ENCODE measurements at places on chromosomes 12 and 14.
A peak's percentile ranks its signal among the peaks of the same experiment; 100 is the strongest.

- no peak for DNase-seq
Measured at GRCh38 chr12:49680075-49680474, 27.1 kb downstream of the FMNL3 start.

DNA sequence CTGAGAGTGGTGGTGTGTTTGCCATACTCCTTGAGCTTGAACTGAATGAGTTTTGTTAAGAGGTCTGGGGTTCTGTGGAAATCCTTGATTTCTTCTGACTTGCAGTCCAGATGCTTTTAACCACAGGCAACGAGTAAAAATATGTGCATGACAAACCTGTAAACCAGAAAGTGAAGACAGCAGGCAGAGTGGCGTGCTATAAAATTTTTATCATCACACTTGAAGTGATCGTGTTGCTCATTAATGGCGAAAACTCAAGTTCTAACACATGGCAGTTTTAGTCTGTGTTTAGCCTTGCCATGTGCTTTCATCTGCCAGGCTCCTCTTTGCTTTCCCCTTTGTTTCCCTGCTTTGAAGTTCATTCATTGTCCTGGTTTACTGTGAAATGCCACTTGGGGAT is 28.0 kb downstream of the TXNRD1 start:
- no peak for DNase-seq

GRCh38 chr14:67411820-67412421 is at the start of gene PLEK2:
PLEK2 (minus strand) TSS chr14:67412165; CDS start chr14:67412059, 106 bp downstream.
- DNase-seq: peak; percentile 23

- DNase-seq: no peak
Measured at GRCh38 chr12:14326699-14327098, 38.8 kb upstream of the ATF7IP start.

DNA sequence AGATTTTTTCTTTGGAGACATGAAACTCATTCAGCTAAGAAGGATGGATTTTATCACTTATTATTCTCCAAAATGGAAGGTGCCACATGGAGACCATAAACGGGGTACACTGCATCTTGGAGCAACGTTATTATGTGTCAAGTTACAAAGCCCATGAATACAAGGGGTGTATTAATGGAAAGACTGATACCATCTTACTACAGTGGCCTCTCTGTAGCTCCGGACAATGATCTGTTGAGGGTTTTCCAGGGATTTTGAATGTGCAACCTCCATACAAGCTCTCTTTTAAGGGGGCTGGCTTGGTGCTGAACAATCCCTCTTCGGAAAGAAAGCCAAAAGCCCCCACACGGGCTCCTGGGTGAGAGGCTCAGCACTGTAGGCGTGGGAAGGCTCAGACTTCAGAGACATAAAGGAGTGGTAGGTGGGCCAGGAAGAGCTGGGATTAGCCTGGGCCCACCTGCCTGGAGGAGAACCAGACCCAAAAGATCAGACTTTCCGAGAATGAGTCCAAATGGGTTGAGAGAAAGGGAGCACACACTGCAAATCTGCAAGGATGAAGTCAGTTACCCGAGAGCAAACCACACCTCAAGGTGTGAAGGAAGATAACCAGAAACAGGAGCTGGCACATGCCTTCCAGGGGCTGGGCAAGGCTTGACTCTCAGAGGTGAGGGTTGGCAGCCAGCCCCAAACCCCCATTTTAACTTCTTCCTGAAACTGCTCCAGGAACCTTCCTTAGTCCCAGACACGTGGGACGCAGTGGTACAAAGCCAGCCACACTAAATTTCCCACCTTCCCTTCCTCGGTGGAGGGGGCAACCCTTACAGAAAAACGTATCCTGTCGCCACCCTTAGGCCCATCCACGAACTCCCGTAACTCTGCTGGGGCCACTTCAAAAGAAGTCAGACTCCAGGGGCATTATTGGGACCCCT is 1.5 kb downstream of the VPS37B start:
- no peak for DNase-seq

- no peak for DNase-seq
Measured at GRCh38 chr12:43349863-43350262, 202.1 kb downstream of the ADAMTS20 start.

DNA sequence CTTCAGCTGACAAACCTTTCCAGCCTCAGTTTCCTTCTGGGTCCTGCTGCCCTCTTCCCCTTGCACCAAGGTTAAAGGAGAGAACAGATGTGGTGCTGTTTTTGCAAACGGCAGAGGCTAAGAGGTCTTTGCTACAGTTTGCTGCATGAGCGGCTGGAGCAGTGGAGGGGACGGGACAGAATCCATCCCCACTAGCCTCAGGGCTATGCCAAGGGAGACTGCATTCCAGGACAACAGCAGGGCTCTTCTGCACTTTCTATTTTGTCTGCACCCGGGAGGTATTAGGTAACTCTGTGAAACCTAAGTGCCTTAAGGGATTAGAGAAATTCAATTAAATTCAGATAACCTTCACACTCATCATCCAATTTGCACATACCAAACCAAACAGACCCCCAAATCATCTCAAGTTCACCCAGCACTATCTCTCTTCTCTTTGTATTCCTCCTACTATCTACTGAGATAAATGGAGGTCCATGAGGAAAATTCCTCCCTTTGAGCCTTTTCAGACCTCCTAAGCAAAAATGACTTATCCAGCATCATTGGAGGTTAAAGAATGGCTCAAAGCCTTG is 103.8 kb upstream of the VRK1 start:
- no peak for DNase-seq

GRCh38 chr12:125469683-125470082 is 404.4 kb downstream of the AACS start:
- no peak for DNase-seq

DNA sequence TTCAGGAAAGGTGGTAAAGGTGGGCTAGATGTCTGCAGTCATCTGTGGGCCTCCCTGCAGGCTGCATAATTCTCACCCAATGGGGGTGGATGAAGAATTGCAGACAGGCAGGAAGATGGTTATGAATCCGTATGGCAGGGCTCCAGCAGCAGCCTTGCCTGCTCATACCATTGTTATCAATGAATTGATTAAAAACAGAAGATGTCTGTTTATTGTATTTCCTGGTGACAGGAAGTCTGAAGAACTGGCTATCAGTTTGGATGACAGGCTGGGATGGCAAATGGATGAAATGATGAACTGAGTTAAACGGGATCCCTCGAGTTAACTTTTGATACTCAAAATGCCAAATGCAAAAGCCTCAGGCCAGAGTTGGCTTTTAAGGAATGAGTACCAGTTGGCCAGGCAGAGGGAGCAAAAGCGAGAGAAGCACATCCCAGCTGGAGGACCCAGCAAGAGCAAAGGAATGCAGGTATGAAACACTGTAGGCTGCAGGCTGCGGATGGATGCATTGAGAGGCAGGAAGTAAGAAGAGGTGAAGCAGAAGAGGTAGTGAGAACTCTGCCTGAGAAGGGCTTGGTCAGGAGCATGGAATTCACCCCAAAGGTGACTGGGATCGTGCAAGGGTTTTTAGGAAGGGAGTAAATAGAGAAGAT is 550.0 kb upstream of the TBX3 start:
- DNase-seq: no peak

DNA sequence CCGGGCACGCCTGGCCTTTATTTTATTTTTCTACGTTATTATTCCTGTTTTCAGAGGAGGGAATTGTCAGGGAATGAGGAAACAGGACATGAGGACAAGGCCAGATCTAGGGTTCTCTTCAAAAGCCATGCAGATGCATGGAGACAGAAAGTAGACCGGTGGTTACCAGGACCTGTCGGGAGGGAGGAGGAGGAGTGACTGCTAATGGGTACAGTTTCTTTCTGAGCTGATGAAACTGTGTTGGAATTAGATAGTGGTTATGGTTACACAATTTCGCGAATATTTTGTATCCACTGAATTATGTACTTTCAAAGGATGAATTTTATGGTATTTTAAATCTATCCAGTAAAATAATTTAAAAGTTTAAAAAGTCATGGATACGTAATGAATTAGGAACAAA is 11.3 kb downstream of the ZNF839 start:
- no peak for DNase-seq

GRCh38 chr12:97017213-97017612 is 110.2 kb downstream of the NEDD1 start:
- no peak for DNase-seq

GRCh38 chr14:95255487-95255886 is 64.2 kb downstream of the CLMN start:
- no peak for DNase-seq

DNA sequence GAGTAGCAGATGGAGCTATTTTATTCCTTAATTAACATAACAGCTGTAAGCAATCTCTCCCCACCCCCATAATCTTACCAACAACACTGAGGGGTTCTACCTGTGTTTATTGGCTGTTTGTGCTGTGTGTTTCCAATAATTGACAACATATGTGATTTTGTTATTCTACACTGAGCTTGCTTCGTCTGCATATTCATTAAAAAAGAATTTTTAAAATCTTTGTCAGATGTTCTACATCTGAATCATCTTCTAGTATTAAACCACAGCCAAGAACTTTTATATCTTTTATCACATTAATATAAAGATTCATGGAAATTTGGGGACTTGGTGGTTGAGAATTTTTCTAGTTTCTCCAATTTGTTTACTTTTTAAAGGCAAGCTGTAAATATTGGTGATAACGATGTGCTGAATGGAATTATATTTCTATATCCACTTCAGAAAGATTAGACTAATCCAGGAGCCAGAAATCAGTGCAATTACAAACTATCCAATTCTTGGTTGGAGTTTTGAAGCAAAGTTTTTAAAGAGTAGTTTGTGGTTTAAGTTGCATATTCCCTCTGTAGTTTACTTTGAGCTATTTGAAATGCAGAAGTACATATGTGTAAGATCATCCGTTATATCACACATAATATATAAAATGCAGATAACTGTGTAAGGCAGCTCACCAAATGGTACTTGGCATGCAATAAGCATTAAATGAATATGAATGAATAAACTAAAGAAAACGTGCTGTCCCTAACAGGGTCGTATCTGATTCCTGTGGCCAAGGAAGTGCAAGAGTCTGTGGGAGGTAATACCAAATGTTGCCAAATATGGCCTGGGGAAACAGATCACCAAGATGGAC is 206.9 kb downstream of the PELI2 start:
- DNase-seq: no peak

- no peak for DNase-seq
Measured at GRCh38 chr14:38554026-38554425, 298.1 kb upstream of the CLEC14A start.

DNA sequence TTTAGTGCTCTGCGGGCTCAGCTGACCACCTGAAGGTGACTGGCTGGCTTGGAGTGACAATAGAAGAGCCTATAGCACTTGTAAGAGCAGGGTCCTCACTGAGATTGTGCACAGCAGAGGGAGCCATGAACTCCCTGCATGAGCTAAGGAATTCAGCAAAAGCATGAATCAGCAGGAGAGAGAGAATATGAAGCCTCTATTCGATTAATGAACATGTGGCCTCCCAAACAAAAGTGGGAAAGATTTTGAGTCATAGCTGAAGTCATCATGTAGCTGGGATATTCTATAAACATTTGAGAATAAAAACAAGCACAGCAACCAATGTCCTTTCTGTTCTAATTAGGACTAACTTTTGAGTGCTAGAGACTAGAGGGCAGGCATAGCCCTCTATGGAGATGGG is 626.6 kb downstream of the DIO2 start:
- DNase-seq: no peak

- peak; percentile 54 for DNase-seq
Measured at GRCh38 chr14:91059576-91060350, 678 bp downstream of the RPS6KA5 start.

GRCh38 chr14:53840444-53840843 is 116.2 kb downstream of the BMP4 start:
- DNase-seq: no peak

DNA sequence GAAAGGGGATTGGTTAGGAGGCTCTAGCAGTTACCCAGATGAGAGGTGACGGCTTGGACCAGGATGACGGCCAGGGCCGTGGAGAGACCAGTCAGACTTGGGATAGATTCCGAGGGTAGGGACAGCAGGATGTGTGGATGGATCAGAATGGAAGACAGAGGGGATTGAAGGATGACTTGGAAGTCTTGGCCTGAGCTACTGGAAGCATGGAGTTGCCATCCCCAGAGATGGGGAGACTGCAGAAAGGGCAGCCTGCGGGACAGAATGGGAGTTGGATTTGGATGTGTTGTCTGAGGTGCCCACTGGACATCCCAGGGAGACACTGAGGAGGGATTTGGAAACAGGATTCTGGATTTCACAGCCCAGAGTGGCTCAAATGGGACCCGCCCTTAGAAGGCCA is 102.3 kb downstream of the CALM1 start:
- DNase-seq: no peak

DNA sequence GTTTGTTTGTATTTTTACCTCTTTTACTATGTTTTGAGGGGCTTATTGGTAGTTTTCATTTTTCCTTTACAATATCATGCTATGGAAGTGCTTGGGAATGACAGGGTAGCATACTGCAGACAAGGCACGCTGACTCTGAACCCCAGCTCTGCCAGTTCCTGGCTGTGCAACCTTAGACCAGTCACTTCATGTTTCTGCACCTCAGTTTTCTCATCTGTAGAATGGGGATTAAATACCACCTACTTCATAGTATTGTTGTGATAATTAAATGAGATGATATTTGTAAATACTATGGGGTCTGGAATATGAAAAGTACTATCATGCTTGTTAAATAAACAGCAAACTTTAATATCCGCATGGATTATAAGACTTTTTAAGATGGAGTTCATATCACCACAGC is 35.4 kb downstream of the SRRM4 start:
- no peak for DNase-seq

DNA sequence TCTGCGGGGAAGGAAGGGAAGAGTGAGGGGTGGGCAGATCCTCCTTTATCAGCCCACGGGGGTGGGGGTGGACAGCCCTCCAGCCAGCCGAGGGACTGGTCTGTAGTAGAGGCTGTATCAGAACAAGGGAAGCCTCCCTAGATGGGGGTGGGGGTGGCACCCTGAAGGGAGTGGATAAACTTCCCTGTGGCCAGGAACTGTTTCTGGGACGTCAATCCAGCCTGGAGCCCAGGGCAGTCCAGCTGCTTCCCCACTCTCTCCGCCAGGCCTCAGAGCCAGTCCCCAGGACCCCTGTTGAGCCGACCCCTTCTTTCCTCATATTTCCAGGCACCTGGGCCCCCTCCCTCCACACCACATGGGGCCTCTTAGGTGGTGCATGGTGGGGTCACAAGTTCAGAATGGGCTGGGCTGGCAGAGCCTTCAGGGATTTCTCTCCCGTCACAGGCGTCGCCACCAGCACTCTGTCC is 6.7 kb downstream of the PLD4 start:
- DNase-seq: no peak

- no peak for DNase-seq
Measured at GRCh38 chr12:3042394-3042793, 34.8 kb upstream of the TSPAN9 start.

All from activated CD4-positive, alpha-beta T cell treated with anti-CD3 and anti-CD28 coated beads, Interleukin-2, Interleukin-6, amounts not matched to agents 100 ng/mL and 50 ng/mL, durations not matched to agents 16 hours and 8 hours (primary cell).